Frontal cortex (tissue), 4 donors: ENCODE measurements at places on chromosomes 7 and 10.

DNA sequence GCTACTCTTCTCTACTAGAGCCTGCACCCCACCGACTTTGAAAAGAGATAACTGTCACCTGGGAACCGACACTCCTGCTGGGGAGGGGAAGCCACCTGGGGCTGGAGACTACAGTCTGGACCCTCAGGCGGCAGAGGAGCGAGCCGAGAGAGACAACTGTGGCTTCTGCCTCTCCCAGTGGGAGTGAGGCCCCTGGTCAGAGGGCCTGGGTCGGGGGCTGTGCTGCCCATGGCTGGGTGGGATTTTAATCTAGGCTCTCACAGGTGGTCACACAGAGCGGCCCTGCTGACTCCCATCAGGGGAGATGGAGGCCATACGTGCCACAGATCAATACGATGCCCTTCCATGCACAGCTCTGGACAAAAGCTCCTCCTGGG, 372.1 kb downstream of the DNAJB6 start:
- no peak for DNase-seq

DNA sequence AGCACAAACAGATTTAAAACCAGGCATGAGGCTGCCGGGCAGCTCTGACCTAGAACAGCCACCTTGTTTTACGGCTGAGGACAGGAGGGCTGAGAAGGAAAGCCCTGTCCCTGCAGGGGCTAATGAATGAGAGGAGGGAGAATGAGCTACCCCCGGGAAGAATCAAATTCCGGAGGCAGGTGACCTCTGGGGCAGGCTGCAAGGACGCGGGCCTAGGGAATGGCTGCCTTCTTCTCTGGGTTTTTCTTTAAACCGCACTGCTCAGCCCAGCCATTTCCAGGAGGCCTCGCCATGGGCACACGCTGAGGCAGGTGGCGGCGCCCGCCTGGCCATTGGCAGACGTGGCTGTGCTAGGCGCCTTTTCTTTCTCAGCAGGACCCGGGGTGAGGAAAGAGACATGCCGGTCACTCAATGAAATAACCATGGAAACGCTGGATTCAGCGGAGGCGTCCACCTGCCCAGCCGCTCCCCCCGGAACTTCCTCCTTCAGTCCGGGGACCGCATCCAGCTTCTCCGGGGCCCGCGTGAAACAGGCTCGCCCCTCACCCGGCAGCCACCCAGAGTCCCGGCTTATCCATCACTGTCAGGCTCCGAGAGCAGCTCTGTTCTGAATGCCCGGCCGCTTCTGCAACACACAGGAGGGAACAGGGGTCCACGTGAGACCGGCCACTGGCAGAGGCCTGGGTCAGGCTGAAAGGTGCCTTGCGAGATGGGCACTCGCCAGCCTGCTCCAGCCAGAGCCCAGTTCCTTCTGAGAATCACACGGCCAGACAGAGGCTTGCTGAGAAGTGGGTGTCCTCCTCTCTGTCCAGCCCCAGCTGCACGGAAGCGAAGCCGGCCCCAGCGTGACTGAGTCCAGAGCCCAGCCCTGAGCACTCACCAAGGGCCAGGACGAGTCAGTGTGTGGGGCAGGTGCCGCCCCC, 82.1 kb downstream of the PDGFA start:
- no peak for DNase-seq

DNA sequence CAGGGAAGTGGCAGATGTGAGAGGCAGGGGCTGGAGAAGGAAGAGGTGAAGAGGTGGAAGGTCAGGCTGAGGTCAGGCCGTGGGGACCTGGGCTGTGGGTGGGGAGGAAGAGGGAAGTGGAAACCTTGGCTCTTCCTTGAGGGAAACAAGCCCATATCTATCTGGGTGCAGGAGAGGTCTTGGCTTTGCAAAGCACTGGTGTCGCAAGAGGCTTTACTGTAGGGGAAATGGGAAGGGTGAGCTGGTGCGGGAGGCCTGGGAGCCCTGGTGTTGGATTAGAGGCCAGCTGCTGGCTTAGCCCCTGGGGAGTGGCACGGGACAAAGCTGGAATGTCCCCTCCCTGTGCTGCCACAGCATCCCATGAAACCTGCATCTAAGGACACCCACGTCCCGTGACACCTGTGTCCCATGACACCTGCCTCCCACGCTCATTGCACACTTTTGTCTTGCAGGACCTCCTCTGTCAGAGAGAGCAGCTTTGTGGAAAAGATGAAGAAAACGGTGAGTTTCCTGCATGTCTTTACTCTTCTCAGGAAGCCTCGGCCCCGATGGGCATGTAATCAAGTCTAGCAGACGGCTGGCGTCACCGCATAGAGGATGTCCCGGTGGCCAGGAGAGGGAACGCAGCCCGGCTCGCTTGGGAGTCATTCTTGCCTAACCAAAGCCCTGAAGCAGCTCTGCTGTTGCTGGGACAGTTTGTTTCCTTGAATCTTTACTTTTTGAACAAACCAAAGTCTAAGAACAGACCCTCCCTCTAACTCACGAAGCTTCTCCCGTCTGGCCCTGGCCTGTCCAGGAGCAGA, 22.2 kb downstream of the TMEM120A start:
- DNase-seq: no peak

DNA sequence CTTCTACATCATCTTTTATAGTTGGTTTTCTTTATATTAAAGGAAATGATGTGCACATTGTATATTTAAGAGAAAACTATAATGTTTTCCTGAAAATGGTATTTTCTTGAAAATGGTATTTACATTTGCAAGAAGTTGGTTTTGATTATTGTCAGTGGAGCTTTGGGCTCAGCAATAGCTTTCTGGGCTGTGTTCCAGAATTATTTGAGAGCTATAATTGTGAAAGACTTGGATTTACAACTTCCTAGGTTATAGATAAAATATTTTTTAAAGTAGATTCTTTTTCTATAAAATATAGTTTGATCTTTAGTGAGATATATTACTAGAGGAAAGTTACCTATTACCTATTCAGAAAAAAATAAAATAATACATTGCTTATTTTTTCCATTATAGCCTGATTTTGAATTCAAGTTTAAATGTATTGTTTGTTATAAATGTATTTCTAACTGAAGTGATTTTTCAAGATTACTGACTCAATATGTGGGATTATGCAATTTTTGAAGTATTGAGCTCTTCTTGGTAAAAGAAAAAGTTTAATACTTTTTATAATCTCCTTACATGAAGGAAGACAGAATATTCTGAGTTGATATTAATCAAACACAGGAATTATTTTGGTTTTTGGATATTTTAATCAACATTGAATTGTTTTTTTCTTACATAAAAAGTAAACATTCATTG, 20.2 kb downstream of the GNAI1 start:
- no peak for DNase-seq

DNA sequence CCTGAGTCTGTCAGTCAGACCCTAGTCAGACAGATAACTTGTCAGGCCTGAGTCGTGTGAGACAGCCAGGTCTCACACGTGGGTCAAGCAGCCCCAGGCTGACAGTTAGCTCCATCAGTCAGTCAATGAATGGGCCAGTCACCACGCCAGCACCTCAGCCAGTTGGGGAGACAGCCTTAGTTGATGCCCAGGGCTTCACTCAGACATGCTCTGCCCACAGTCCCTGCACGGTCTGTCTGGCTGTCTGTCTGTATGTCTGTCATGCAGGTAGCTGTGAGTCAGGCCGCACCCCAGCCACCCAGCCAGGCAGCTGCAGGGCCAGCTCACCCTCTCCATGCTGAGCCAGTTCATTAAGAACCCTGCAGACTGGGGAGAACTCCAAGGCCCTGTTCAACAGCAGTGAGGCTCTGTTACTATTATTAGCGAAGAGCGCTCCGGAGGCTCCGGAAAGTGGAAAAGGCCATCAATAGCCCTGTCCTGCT, 141.1 kb upstream of the PCBD1 start:
- DNase-seq: no peak

GRCh38 chr7:70477036-70478010, 654.6 kb upstream of the GALNT17 start:
- DNase-seq: no peak

- no peak for DNase-seq
Measured at GRCh38 chr7:113128031-113128430, 9.7 kb upstream of the SMIM30 start.

GRCh38 chr10:32360241-32360640, 13.3 kb upstream of the EPC1 start:
- DNase-seq: no peak

- no peak for DNase-seq
Measured at GRCh38 chr10:60643874-60644273, 134.4 kb upstream of the CDK1 start.

GRCh38 chr10:38050212-38050611, 39.7 kb downstream of the ZNF33A start:
- DNase-seq: no peak

DNA sequence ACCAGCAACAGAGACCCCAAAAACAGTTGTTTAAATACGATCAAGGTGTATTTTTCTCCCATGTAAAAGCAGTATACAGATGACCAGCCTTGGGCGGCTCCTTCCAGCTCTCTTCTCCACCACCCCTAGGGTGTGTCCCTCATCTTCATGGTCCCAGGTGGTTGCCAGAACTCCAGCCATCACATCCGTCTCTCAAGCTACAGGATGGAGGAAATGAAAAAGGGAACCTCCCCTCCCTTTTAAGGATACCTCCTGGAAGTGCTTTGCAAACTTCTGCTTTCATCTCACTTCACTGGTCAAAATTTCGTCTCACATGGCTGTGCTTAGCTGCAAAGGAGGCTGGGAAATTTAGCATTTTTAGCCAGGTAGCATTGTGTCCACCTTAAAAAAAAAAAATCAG, 59.3 kb downstream of the C10orf105 start:
- DNase-seq: no peak

GRCh38 chr7:69430384-69431021, 167.8 kb upstream of the AUTS2 start:
- peak; percentile 26 for DNase-seq

- no peak for DNase-seq
Measured at GRCh38 chr10:99370993-99371392, 41.8 kb downstream of the CNNM1 start.

DNA sequence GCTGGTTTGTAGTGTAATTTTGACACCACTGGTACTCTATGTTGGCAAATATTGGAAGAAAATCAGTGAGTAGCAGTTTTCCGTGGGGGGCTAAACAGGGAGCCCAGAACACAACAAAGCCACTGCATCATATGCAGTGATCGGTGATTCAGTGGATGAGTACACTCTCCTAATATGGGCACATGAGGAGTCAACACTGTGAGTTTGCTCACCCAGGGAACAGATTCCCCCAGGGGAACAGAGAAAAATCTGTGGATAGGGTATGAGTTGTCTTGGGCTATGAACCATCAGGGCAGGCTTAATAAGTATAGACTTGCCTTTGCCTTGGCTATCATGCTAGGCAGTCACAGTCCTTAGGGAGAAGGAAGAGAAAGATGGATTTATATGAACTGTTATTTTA, 227.7 kb upstream of the SEMA3E start:
- no peak for DNase-seq

- no peak for DNase-seq
Measured at GRCh38 chr7:135186261-135186540, 15.7 kb upstream of the CYREN start.

GRCh38 chr10:72694476-72695369, 2.8 kb downstream of the MCU start:
- peak; percentile 30 for DNase-seq

DNA sequence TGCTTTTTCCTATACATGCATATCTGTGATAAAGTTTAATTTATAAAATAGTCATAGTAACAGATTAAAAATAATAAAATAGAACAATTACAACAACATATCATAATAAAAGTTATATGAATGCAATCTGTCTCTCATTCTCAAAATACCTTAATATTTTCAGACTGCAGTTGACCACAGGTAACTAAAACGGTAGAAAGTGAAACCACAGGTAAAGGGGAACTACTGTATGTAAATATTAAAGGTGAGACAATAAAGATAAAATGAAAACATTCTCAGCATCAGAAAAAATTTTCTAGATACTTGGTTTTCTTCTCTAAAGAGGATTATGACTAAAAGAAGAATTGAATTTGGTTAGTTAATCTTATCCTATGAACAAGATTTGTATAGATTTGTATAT, 6.0 kb downstream of the FKBP14 start:
- no peak for DNase-seq

DNA sequence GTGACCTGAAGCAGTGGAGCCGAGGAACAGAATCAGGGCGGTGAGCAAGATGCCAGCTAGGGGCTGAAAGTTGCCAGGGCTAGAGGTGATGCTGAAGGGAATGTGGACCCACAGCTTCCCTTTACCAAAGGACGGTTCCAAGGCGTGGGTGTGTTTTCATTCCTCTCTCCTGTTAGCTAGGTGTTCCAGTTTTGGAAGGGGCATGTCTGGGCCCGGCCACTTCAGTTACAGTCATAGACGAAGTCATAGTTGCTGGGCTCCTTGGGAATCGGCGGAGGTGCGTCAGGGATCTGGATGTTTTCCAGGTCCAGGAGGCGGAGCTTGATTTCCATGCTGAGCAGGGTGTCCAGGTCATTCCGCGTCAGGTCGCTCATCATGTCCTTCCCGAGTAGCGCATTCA, 131.0 kb upstream of the AOAH start:
- no peak for DNase-seq

- no peak for DNase-seq
Measured at GRCh38 chr10:88256886-88257285, 326.2 kb downstream of the RNLS start.

GRCh38 chr7:151348970-151349369, 7.4 kb downstream of the NUB1 start:
- no peak for DNase-seq

GRCh38 chr10:85916286-85916685, 450.3 kb downstream of the GRID1 start:
- DNase-seq: no peak

GRCh38 chr10:132691711-132692153, 94.2 kb downstream of the NKX6-2 start:
- DNase-seq: no peak

GRCh38 chr7:130971297-130971696, 237.3 kb upstream of the KLF14 start:
- DNase-seq: no peak

DNA sequence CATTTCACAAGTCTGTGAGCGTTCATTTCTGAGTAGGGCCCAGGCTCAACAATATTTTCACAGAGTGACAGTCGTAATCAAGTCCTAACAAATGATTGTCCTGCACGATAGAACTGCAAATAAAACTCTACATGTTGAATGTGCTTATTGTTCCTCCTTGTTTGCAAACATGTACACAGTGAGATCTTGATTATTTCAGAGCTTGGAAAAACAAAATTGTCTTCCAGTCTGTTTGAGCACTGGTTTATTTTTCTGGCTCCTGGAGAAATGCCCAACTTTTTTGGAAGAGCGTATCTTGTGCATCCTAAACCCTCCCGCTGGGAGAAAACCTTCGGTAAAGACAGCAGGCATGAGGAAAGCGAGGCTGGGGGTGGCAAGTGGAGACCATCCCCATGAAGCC, 91.1 kb downstream of the TEX36 start:
- no peak for DNase-seq
